Neural progenitor cell (in vitro differentiated cells): ENCODE measurements at places on chromosomes 1 and 21. TPM values are rescaled to one million over a fixed set of nuclear protein-coding genes. Genes with fewer than 3 reads are reported as not detected.

- no peak for DNase-seq
- H3K4me3 ChIP-seq: no peak overlapping the region
- no peak overlapping the region for H3K27ac ChIP-seq
- no peaks in the 10 kb centered on the region for H3K36me3 ChIP-seq
- peaks cover 31% of the 10 kb centered on the region for H3K27me3 ChIP-seq
Measured at GRCh38 chr1:23836037-23836436, 10.8 kb upstream of the HMGCL start.

E2F2 gene
- total RNA-seq: 3.4 and 7.0 TPM in 2 replicates

DNA sequence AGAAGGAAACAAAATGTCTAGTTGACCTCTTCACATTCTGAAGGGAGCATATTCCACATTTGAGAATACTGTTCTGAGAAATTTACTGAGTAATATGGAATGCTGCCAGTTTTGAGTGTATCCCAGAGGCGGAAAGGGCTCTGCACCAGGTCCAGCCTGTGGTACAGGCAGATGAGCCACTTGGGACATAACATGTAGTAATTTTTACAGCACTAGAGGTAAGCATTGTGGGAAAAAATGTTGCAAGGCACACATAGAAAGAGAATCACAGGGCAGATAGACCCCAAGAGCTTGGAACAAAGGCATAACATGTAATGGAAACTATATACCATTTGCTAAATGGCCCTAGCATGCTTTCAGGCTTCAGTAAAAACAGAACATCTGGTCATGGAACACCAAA, 228.5 kb downstream of the USH2A start:
- no peak overlapping the region for H3K4me3 ChIP-seq
- no peaks in the 10 kb centered on the region for H3K36me3 ChIP-seq
- H3K4me1 ChIP-seq: no peaks in the 10 kb centered on the region
- DNase-seq: no peak

DNA sequence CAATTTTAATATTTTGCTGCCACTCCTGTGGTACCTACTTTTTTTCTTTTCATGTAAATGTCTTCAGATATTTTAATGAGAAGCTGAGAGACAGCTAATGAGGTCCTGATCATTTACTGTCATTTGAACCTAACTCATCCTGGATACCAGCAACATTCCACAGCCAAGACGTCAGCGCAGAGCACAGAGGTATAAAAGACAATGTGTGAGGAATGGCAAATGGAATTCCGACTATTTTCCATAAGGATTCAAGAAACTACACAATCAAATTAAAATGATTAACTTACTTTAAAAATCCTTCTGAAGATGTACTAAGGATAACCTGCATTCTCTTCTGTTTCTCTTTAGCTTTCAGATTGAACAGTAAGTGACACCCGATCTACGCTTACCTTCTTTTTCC, 38.8 kb downstream of the HEATR1 start:
- peaks cover 5% of the 10 kb centered on the region for H3K36me3 ChIP-seq
- H3K27me3 ChIP-seq: no peaks in the 10 kb centered on the region
- no peak overlapping the region for H3K27ac ChIP-seq
- DNase-seq: no peak
- no peaks in the 10 kb centered on the region for H3K4me1 ChIP-seq
- no peak overlapping the region for H3K4me3 ChIP-seq

DNA sequence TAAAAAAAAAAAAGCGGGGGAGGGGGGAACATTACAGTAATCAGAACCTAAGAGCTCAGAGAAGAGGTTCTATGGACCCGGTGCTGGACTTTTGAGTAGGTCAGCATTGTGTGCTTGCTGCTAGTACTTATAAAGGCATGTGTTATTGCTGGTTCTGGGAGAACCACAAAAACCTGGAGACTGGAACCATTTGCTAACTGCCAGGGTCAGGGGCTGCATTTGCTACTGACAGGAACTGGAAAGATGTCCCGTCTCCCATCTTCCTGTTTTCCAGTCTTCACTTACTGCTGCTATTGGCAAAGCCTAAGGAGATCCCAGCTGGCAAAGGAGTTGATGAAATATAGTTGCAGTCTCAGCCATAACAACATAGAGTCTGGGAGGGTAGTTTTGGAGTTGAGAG, 4.3 kb downstream of the RNF2 start:
- peaks cover 4% of the 10 kb centered on the region for H3K27me3 ChIP-seq
- H3K36me3 ChIP-seq: no peaks in the 10 kb centered on the region
- DNase-seq: no peak
- no peak overlapping the region for H3K4me3 ChIP-seq

GRCh38 chr1:173002891-173003838, 47.6 kb downstream of the TNFSF18 start:
- no peak overlapping the region for H3K4me3 ChIP-seq
- H3K36me3 ChIP-seq: no peaks in the 10 kb centered on the region
- H3K4me1 ChIP-seq: peaks cover 6% of the 10 kb centered on the region
- H3K27me3 ChIP-seq: no peaks in the 10 kb centered on the region

DNA sequence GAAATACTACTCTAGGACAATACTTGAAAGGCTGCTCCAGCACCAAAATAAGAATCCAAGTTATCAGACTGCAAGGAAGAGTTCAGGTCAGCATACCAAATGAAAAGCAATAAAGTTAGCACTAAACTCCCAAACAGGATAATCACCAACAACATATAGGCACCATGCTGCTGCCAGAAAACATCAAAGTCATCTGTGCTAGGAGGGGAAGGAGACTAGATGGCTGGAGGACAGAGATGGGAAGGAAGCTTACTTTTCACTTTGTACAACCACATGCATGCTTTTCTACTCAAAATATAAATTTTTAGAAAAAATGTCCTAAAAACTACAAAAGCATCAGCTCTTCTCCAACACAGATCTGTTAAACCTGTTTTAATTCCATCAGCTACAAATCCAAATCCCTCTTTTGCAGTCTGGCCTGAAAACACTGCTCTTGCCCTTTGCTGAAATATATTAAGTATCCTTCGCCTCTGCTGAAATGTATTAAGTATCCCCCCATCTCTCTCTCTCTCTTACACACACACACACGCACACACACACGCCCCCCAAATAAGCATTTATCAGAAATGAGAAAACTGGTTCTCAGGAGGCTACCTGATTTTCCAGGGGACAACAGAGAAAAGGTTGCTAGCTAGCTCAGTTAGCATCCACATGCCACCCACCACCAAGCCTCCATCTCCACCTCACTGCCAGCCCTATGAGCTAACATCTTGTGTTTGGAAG, 1.5 kb downstream of the GATAD2B start:
- H3K27ac ChIP-seq: peak overlapping the region; percentile 97
- no peak for DNase-seq
- no peaks in the 10 kb centered on the region for H3K36me3 ChIP-seq
- no peaks in the 10 kb centered on the region for H3K27me3 ChIP-seq
- H3K4me1 ChIP-seq: peaks cover 21% of the 10 kb centered on the region

C1orf174 gene
- total RNA-seq: 31.3 and 36.5 TPM in 2 replicates

- no peak for DNase-seq
- no peaks in the 10 kb centered on the region for H3K4me1 ChIP-seq
- H3K27me3 ChIP-seq: no peaks in the 10 kb centered on the region
- H3K27ac ChIP-seq: no peak overlapping the region
- H3K4me3 ChIP-seq: no peak overlapping the region
Measured at GRCh38 chr1:71944006-71944405, 338.3 kb downstream of the NEGR1 start.

CD101 gene
- 0.28 and 0.41 TPM in 2 replicates for total RNA-seq

DNA sequence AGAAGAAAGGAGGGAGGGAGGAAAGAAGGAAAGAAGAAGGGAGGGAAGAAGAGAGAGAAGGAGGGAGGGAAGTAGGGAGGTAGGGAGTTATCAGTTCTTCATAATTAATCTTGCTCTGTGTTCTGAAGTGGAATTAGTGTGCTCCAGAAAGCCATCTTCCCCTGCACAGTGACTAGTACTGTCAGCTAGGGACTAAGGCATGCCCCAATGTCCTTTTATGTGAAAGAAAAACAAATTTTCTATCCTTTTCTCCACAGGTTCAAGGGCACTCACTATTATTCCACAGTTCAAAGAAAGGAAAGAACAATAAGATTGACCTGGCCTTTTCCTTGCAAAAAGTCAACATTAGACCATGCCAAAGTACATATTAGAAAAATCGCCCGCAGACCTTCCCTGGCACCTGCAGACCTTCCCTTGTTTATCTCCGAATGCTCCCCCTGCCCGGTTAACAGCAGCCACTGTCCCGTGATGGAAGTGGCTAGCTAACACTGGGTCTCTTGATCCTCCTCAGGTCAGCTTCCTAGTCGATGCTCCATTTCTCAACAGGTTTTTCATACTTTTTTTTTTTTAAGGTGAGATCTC, 107.2 kb upstream of the EDEM3 start:
- H3K4me1 ChIP-seq: no peaks in the 10 kb centered on the region
- H3K27ac ChIP-seq: no peak overlapping the region
- H3K36me3 ChIP-seq: no peaks in the 10 kb centered on the region

ERI3 gene
- total RNA-seq: 31.0 and 68.3 TPM in 2 replicates

PRAMEF4 gene
- total RNA-seq: not detected in 2 replicates

DNA sequence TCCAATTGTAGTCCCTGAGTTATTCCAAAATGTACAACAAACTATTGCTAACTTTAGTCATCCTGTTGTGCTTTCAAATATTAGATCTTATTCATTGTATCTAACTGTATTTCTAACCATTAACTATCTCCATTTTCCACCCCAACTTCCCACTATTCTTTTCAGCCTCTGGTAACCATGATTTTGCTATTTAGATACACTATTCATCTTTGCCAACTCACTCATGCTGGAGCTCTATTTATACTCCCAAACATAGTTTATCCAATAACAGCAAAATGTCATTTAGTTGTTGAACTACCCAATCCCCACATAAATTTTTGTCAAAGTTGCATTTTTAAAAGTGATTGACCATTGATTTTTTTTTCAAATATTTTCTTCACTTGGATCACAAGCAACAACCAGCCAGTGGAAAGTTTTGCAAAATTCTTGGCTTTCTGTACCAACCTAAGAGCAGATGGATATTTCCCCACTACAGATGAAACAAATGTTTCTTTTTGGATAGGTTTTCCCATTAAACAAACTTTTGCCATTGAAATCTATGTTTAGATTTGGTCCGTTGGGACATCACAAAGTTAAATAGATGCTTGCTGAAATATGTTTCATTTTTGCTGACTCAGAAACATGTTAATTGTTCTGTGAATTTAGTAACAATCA, 866.0 kb downstream of the LTN1 start:
- H3K36me3 ChIP-seq: no peaks in the 10 kb centered on the region
- H3K27ac ChIP-seq: no peak overlapping the region
- H3K4me3 ChIP-seq: no peak overlapping the region
- H3K4me1 ChIP-seq: no peaks in the 10 kb centered on the region
- DNase-seq: no peak
- H3K27me3 ChIP-seq: no peaks in the 10 kb centered on the region

ELOVL1 gene
- total RNA-seq: 5.6 and 11.9 TPM in 2 replicates

GRCh38 chr1:199205740-199206441, 567.1 kb downstream of the PTPRC start:
- no peaks in the 10 kb centered on the region for H3K36me3 ChIP-seq
- no peak overlapping the region for H3K27ac ChIP-seq
- H3K27me3 ChIP-seq: no peaks in the 10 kb centered on the region

ANKRD35 gene
- 1.1 and 1.9 TPM in 2 replicates for total RNA-seq

- no peaks in the 10 kb centered on the region for H3K36me3 ChIP-seq
- H3K27ac ChIP-seq: no peak overlapping the region
- no peak for DNase-seq
- H3K4me3 ChIP-seq: no peak overlapping the region
Measured at GRCh38 chr21:31052489-31053142, 14.3 kb upstream of the KRTAP19-8 start.

PDZK1IP1 gene
- total RNA-seq: not detected in 2 replicates

- no peak overlapping the region for H3K27ac ChIP-seq
- no peaks in the 10 kb centered on the region for H3K36me3 ChIP-seq
- no peaks in the 10 kb centered on the region for H3K27me3 ChIP-seq
Measured at GRCh38 chr1:25674807-25675084, 58.2 kb downstream of the MAN1C1 start.

DNA sequence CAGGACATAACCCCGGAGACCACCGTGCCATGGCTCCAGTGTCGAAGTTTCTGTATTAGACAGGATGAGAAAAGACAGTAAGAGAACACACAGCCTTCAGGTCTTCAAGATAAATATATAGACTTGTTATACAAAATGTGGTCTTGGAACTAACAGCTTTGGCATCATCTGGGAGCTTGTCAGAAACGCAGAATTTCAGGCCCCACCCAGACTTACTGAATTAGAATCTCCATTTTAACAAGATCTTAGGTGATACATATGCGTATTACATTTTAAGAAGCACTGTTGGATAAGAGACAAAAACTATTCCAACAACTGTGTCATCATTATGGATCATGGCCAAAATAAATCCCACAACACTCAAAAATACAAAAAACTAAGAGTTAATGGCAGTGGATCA, 239.3 kb downstream of the ASTN1 start:
- no peak overlapping the region for H3K27ac ChIP-seq
- no peaks in the 10 kb centered on the region for H3K27me3 ChIP-seq
- peaks cover 7% of the 10 kb centered on the region for H3K4me1 ChIP-seq
- no peak overlapping the region for H3K4me3 ChIP-seq
- no peak for DNase-seq

LRRIQ3 gene
- total RNA-seq: 1.2 and 3.3 TPM in 2 replicates

MDM4 gene
- 52.0 and 72.9 TPM in 2 replicates for total RNA-seq

DNA sequence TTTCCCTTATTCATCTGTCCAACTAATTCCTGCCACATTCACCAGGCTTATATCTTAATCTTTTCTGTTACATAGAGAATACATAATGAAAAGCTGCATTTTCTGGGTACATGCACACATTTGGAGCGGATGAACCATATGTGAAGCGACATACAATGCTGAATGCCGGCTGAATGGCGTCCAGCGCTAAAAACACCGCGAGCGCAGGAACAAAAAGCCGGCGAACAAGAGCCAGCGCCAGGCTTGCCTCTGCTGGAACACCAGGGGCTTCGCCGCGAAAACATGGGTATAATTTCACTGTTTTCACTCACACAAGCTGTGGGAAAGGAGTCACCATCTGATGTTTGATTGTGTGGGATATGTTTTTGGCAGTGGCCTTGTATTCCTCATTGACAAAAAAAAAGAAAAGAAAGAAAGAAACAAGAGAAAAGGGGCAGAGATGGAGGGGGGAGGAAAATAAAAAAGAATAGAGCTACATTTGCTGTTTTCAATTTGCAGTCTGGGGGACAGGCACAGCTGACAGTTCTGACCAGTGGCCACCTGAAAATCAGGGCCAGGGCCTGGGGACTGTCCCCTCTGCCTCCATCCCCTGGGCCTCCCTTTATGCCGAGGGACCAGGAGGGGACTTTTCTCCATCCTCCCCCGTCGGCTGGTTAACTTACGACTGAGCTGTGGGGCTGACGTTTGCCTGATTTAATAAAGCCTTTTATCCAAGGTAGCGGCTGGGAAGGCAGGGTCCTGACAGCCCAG, 70.2 kb upstream of the OLIG2 start:
- H3K27me3 ChIP-seq: no peaks in the 10 kb centered on the region
- no peak overlapping the region for H3K4me3 ChIP-seq
- peak overlapping the region; percentile 77 for H3K27ac ChIP-seq
- peak; percentile 82 for DNase-seq
- H3K36me3 ChIP-seq: no peaks in the 10 kb centered on the region
- peaks cover 83% of the 10 kb centered on the region for H3K4me1 ChIP-seq

GRCh38 chr1:97145321-97145956, 423.9 kb downstream of the PTBP2 start:
- no peaks in the 10 kb centered on the region for H3K36me3 ChIP-seq
- no peak overlapping the region for H3K27ac ChIP-seq
- peaks cover 16% of the 10 kb centered on the region for H3K4me1 ChIP-seq

- DNase-seq: no peak
- H3K36me3 ChIP-seq: no peaks in the 10 kb centered on the region
- peaks cover 67% of the 10 kb centered on the region for H3K4me1 ChIP-seq
- H3K4me3 ChIP-seq: no peak overlapping the region
- no peak overlapping the region for H3K27ac ChIP-seq
- no peaks in the 10 kb centered on the region for H3K27me3 ChIP-seq
Measured at GRCh38 chr1:208160259-208160819, 83.8 kb downstream of the PLXNA2 start.

RIPPLY3 gene
- 2.8 and 4.3 TPM in 2 replicates for total RNA-seq
